ENCODE measurements at places on chromosomes 12 and 14. TPM values are rescaled to one million over a fixed set of nuclear protein-coding genes. Genes with fewer than 3 reads are reported as not detected.

DNA sequence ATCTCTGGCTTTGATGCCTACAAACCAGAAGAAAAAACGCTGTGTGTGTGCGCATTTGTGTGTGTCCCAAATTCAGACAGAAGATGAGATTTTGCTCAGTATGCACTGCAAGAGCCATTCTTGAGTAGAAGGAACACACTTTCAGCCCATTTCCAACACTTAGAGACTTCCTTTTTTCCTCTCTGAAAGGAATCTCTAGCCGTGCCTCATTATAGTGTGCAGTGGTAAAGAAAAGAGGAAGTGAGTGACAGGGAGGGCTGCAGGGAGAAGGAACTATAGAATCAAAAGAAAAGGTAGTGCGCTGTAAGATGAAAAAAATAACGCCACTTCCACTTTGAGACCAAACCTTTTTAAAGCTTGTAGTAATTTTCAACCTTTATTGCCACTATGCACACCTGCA lies 1400.9 kb upstream of the FLRT2 start:
- DNase-seq, result no peak

- no peak for DNase-seq
Observed at GRCh38 chr12:12214201-12214600, 52.6 kb downstream of the LRP6 start.

DNA sequence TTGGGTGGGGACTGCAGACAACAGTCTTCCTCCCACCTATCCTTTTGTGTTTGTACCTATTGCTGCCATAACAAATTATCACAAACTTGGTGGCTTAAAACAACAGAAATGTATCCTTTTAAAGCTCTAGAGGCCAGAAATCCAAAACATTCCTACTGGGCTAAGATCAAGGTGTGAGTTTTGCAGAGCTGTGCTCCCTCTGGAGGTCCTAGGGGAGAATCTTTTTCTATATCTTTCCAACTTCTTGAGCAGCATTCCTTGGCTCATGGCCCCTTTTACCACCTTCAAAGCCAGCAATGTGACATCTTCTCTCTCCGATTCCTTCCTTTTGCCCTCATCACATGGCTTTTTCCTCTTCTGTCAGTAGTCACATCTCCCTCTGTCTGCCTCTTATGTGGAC lies 190.6 kb downstream of the TTC8 start:
- no peak for DNase-seq

SNRPF gene
- total RNA-seq, result 42.9 TPM

LYZ gene
- 3.3 TPM for total RNA-seq

GRCh38 chr12:110901401-110901800 lies 19.0 kb downstream of the MYL2 start:
- no peak for DNase-seq

GRCh38 chr12:24788886-24789285 lies 160.0 kb downstream of the BCAT1 start:
- DNase-seq, result no peak

Measured in CD8-positive, alpha-beta T cell (primary cell).